ENCODE measurements at places on chromosomes 12 and 14.

- DNase-seq, result no peak
These were observed 5.5 kb upstream of the CCDC85C start for GRCh38 chr14:99609245-99610170.

- DNase-seq, result no peak
These were observed 29.0 kb downstream of the PALS1 start for GRCh38 chr14:67270145-67270753.

DNA sequence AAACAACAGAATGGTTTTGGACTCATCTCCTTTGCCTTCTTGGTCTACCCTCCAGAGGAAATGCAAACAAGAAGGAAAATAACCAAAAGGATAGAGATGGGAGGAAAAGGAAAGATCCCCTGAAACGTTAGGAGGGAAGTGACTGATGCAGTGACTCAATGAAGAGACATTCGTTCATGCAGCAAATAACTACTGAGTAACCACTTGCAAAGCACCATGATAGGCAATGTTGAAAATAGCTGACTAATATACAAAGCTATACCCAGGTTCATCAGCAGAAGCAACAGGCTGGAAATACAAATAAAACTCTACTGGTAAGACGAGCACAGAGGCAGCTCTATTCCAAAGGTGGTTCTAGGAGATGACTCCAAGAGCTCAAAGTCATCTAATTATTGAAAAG is 41.8 kb downstream of the R3HDM2 start:
- no peak for DNase-seq

GRCh38 chr12:7856516-7856915 is 16.2 kb downstream of the SLC2A14 start:
- no peak for DNase-seq

DNA sequence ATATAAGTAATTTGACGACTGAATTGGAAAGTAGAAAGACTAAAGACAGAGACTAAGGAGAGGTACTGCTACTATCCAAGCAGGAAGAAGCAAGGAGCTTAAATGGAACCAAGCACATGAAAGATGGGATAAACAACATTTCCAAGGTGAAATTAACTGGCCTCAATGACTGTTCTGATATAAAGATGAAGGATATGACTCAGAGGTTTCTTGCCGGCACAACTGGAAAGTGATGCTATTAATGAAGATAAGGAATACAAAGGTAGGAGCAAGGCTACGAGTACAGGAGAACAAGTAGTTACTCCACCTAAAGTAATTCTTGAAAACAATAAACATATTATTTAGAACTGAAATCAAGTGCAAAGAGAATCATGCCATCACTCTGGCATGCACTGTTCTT is 6.4 kb downstream of the SNX6 start:
- no peak for DNase-seq

All from cortex of kidney (tissue), 1 donor.